ENCODE measurements at places on chromosomes 2 and 18.

GRCh38 chr2:77778917-77779316 is 256.7 kb upstream of the LRRTM4 start:
- DNase-seq = no peak

- DNase-seq = no peak
These were observed 58.9 kb upstream of the STON1 start for GRCh38 chr2:48471048-48471474.

DNA sequence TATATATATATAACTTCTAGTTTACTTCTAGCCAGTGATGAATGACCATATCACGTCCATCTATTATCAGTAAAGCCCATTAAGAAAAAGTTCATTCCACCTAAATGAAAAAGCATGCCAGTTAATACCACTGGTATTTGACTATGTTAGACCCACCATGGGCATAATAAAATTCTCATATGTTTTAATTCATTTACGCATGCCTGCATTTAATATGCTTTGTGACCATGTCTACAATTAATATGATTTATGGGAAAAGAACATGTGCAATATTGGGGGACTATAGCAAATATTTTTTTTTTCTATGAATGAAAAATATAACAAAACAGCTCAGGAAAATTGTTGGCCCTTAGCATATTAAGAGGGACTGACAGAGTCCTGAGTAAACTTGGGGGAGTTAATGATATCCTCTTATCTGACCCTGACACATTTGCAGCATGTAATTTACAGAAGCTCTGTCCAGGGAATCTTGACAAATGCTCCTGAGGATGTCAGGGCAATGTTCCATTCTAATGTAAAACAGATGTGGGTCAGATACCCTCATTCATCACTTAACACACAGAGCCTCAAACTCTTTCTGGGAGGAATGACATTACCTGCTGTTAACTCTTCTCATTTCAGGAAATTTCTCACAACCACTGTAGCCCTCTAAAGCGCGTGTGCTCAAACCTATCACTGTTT is 90.6 kb downstream of the PAX3 start:
- no peak for DNase-seq

DNA sequence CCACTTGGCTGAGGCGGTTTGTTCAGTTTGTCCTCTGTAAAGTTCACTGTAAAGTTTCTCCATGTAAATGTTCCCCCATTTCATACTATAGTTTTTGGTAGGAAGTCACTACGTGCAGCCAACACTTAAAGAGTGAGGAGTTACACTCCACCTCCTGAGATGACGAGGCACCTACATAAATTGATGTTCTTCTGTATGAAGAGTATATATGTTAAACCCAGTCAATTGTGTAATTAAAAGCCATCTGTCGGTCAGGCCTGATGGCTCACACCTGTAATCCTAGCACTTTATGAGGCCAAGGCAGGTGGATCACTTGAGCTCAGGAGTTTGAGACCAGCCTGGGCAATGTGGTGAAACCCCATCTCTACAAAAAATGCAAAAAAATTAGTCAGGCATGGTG is 7.6 kb downstream of the PIGN start:
- DNase-seq = no peak

- DNase-seq = peak; percentile 84
These were observed 99.0 kb downstream of the ZFP36L2 start for GRCh38 chr2:43127208-43127940.

GRCh38 chr18:37997695-37998094 is 432.1 kb upstream of the CELF4 start:
- DNase-seq = no peak

GRCh38 chr2:8537562-8538155 is 144.2 kb upstream of the ID2 start:
- DNase-seq = no peak

DNA sequence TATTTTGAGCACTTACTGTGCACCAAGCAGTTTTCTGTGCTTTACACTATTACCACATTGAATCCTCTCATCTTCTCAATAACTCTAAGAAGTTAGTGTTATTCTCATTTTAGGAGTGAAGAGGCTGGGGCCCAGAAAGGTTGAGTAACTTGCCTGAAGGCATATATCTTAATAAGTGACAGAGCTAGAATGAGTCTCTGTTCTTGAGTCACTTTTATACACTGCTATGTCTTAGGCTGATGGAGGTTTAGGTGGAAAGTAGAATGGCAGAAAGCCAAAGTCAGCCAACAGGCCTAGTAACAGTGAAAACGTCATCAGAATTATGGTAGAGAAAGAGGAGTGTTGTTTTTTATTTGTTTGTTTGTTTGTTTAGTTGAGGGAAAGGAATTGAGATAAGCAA is 27.9 kb upstream of the RPE start:
- DNase-seq = no peak

DNA sequence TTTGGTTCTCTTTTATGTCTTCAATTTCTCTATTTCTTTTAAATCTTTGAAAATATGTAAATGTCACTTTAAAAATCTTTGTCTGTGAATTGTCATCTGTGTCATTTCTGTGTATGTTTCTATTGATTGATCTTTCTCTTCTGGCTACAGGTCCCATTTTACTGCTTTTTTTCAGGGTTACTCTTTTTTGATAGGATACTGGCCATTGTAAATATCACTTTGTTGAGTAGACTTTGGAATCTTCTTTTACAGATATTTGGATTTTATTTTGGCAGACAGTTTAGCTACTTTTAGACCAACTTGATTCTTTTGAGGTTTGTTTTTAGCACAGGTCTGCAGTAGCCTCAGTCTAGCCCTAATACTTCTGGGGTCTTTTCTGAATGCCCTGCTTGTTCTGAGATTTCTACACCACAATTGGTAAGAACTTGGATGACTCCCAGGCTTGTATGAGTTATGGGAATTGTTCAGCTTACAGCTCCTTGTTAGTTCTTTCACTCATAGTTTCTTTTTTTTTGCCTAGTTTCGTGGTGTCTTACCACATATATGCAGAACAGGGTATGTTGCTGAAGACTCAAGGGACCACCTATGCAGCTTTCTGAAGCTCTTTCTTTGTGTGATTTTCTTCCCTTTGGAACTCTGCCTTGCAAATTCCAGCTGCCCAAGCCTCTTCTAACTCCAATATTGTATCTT is 122.2 kb downstream of the QPCT start:
- DNase-seq = no peak

DNA sequence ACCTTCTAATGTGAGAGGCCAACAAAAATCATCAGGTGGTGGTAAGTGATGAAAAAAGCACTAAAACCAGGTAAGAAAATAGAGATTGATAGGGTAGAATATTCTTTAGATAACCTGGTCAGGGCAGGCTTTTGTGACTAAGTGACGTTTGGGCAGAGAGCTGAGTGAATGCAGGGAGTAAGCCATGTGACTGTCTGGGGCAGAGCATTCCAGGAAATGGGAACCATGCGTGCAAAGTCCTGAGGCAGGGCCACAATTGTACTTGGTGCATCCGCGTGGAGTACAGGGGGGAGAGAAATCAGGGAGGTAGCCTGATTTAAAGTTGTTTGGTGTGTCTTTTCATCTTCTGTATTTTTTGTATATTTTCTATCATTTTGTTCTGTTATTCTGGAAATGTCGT is 102.5 kb downstream of the LYPD6B start:
- no peak for DNase-seq

DNA sequence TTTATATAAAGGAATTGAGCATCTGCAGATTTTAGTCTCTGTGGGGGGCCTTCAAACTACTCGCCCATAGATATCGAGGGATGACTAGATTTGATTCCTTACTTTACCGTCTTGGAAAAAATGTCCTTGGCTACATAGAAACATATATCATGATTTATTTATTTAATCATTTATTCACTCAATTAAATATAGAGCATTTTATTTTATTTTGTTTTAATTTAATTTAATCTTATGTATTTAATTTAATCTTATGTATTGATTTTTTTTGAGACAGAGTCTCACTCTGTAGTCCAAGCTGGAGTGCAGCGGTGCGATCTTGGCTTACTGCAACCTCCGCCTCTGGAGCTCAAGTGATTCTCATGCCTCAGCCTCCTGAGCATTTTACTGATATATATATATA is 105.4 kb downstream of the SCN9A start:
- no peak for DNase-seq

- DNase-seq = no peak
These were observed 191.2 kb upstream of the SESTD1 start for GRCh38 chr2:179455824-179456223.

DNA sequence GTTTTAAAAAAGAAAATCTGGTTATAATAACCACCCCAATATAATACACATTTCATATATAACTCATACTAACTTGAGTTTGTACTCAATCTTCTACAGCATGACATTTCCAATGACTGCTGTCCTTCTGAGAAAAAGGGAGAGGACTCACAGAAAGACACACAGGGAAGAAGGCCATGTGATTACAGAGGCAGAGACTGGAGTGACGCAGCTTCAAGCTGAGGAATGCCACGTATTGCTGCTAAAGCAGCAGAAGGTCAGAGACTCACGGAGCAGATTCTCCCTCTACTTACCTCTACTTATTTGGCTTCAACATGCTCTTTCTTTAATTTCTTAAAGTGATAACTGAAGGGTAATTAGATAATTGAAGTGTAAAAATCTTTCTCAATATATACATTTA is 753.5 kb upstream of the PKDCC start:
- DNase-seq = no peak

DNA sequence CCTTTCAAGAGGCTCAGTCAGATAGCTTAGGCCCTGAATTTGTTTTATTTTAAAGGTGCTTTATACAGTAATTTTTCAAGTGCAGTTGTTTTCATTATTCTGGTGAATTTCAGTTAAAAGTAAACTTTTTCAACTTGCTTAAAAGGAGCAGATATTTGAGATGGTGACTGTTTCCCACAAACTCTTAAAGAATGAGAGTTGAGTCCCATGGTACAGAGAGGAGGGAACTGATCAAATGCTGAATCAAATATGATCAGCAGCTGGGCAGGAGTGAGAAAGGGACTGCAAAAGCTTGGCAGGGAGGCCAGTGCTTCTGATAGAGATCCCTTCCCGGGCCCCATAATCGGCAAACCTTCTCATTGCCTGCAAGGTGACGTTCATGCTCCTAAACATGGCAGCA is 91.2 kb downstream of the KCNS3 start:
- no peak for DNase-seq

DNA sequence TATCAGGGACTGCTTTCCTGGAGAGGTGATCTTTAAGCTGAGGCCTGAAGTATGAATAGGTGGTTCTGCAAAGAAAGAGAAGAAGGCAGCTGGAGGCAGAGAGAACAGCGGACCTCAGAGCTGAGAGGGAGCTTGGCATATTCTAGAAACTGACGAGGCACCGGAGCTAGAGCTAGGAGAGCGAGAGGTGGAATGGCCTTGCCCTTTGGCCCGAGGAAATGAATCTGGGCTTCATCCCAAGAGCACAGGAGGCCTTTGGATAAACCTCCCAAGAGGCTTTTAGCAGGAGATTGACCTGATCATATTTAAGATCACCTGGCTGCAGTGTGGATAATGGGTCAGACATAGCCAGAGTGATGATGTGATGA is 7.9 kb downstream of the DYSF start:
- DNase-seq = no peak

DNA sequence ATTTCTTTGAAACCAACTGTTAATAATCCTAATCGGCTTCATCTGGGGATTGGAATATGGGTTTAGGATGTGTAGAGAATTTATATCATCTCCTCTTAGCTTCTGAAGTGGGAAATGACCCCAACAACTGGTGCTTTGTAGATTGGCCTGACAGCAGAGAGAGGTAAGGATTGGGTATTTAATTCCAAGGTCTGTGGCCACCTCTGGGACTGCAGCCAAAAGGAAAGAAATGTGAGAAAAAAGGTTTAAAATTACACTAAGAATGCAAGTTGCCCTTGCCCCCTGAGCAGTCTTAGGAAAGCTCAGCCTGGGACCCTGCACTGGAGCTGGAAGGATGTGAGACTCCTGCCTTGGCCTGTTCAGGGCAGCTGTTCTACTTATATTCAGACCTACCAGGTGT is 157.1 kb downstream of the FTCDNL1 start:
- no peak for DNase-seq

GRCh38 chr2:137411585-137411984 is 552.7 kb upstream of the HNMT start:
- DNase-seq = no peak

DNA sequence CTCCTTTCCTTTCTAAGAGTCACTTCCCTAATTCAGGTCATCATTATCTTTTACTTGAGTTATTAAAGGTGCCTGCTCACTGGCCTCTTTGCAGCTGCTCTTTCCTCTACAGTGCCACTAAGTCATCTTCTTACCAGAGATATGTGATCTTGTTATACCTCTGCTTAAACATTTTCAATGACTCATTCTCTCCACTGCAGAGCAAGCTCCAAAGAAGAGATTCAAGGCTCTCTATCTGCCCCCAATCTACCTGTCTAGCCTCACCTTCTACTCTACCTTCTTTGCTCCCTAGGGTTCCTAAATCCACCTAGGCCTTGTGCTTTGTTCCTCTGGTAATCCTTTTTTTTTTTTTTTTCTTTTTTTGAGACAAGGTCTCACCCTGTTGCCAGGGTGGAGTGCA is 3.1 kb downstream of the ARHGEF33 start:
- DNase-seq = no peak

- no peak for DNase-seq
These were observed 1.3 kb downstream of the HS6ST1 start for GRCh38 chr2:128317181-128317898.

DNA sequence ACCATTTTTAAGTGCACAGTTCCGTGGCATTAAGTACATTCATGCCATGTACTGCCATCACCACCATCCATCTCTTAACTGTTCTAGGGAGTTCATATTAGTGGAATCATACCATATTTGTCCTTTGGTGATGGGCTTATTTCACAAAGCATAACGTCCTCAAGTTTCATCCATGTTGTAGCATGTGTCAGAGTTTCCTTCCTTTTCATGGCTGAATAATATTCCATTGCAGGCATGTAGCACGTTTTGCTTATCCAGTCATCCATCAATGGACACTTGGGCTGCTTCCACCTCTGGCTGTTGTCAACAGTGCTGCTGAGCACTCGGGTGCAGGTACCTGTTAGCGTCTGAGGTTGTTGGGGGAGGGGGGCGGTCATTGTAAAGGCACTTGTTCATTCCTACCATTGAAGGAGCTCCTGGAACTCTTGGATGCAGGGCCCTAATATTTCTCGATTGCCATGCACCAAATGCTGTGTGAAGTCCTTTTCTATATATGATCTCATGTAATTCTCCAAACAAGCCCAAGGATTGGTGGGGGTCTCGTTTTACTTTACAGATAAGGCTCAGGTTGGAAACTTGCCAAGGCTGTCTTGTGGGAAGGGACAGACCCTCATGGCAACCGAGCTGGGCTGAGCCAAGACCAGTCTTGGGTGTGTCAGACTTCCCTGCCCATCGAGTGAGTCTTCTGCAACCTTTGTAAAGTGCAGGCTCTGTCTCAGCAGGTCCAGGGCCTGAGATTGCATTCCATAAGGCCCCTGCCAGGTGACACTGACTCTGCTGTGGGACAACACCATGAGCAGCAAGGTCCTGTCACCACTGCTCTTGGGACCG is 42.9 kb upstream of the SH3RF3 start:
- DNase-seq = no peak

DNA sequence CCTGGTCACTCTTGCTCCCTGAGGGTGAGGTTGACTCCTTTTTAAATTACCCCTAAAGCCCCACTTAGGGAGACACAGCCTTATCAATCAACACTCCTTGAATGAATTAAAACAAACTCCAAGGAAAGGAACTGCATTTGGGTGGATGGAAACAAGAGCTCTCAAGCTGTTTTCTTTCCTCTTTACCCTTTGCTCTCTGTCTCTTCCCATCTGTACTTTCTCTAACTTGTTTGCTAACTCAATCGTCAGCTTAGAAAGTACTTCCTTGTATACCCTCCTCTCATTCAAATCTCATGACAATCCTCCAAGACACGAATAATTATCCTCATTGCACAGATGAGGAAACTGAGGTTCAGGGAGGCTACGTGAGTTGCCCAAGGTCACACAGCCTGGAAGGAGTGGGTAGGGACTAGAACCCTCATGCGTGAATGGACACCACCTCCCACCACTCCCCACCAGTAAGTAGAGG is 32.7 kb downstream of the ZFP36L2 start:
- no peak for DNase-seq
